ENCODE measurements at places on chromosomes 3 and 15.

GRCh38 chr3:32492684-32493436 is 9.8 kb downstream of the CMTM6 start:
- no peak for DNase-seq

GRCh38 chr15:87369269-87369668 is 887.3 kb downstream of the NTRK3 start:
- DNase-seq: no peak

DNA sequence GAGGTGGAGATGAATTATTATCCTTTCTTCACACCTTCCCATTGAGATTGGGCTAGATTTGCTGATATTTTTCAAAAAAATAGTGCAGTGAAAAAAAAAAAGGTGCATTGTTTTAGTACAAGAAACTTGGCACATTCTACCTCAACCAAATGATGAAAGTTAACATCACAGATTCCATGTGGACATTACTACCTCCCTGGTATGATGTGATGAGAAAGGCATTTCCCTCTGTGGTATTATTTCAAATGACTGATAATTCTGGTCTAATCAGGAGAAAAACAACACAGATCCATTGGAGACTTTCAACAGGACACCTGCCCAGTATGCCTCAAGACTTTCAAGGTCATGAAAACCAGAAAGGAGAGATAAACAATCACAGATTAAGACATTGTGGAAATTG is 313.4 kb downstream of the BCHE start:
- DNase-seq: no peak

GRCh38 chr15:39597751-39598185 is 16.9 kb downstream of the THBS1 start:
- DNase-seq: no peak

DNA sequence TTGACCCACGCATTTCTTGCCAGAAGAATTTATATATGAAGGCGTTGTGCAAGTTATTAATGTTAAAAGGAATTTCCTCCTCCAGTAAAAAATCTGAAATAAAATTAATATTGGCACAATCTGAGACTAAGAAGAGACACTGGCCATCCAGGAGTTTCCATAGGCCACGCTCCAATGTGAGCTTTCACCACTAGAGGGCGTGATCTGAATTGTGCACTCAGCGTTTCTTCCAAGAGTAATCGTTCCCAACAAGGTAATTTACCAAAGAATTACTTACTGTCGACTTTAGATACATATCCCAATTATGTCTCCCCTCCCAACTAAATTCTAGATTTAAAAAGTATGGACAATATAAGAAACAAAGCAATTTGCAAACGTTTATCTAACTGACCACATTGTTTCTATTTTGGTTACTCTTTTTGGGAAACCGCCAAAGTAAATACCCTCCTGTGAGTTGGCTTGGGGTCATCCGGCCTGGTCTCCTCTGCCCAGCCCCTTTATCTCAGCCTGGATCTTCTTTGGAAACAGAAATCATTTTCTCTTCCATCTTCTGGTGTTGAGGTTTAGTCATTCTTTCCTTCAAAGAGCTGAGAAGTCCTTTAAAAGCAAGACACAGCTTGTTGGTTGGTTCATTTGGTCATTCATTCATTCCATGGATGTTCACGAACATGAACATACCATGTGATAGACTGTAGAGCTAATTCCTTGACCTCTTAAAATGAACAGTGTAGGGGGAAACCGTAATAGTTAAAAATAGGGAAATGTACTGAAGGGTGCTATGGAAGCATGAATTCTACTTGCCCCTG is 26.2 kb downstream of the POLR2M start:
- peak; percentile 42 for DNase-seq
